Stimulated activated CD8-positive, alpha-beta memory T cell treated with anti-CD3 and anti-CD28 coated beads, Interleukin-4, amount 100 ng/mL, for 1 hour (primary cell): ENCODE measurements at places on chromosomes 16 and 17.

DNA sequence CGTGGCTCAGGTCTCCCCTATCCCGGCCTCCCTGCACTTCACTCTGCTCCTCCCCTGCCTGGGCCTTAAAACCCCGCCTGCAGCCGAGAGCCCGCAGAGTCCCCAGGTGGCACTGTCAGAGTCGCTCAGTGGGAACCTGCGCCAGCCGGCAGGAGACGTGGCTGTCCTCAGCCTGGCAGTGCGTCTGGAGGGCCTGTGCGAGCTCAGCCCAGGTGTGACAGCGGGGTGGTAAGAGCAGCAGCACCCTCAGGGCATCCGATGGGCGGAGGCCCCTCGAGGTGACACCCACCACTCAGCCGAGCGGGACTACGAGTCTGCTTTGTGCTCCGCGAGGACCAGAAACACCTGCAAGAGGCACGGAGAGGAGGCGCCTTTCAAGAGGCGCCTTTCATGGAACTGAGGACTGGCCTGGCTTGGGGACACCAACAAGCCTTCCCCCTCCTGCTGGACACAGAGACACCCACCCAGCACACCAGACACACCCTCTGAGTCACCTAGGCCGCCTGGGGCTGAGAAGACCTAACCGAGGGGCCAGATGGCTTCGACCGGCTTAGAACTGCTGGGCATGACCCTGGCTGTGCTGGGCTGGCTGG, at the start of gene CLDN9:
Gene CLDN9, plus strand, starts transcription at position 96 of the 593 bp plus-strand sequence. Its CDS starts 440 bp downstream, at position 536.
- no peak for DNase-seq

DNA sequence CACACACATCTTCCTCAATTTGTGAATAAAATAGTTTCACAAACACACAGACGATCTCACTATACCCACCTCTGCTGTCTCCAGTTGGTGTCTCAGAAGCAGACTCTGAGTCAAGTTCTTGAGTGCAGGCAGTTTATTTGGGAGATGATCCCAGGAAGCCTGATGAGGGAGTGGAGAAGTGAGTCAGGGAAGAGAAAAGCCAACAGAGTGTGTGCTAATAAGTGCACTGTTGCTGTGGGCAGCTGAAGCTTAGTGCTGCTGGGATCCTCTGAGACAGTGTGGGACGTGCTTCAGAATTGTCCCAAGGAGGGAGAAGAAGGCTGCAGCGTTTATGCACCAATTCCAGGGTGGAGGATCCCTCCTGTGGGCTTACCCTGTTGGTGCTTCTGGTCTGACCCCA, 423.2 kb upstream of the C16orf82 start:
- DNase-seq, result no peak

- DNase-seq, result no peak
Measured at GRCh38 chr17:14482715-14483114, 181.8 kb downstream of the HS3ST3B1 start.

- DNase-seq, result no peak
Measured at GRCh38 chr16:15887283-15887682, 1.1 kb downstream of the CEP20 start.

DNA sequence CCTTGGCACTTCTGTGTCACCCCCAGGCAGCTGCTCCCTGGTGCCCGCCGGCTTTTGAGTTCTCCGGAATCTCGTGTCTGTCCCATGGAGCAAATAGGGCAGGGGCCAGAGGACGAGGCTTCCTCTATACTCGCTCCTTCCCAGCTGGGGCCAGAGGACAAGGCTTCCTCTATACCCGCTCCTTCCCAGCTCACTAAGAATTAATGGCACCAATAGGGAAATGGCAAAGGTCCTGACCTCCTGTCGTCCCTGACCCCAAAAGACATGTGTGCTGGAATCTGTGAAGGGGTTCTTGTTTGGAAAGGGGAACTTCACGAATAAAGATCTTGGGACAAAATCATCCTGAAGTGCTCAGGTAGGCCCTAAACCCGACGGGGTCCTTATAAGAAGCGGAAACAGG, 7.6 kb downstream of the SGSH start:
- DNase-seq, result no peak

DNA sequence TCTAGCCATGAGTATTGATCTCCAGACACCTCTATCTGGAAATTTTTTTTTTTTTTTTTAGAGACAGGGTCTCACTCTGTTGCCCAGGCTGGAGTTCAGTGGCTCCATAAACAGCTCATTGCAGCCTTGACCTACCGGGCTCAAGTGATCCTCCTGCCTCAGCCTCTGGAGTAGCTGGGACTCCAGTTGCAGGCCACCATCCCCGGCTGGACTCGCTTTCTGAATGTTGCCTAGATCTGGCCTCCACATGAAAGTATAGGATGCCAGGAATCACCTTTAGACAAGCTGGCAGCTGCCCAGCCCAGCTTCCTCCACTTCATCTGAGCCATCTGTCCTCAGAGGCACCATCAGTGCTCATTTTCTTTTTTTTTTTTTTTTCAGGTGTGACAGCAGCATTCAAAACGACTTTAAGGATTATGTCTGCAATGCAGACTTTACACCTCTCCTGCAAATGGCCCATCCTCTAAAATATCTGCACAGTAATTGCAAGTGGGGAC, 6.4 kb upstream of the PRR14 start:
- DNase-seq, result no peak

DNA sequence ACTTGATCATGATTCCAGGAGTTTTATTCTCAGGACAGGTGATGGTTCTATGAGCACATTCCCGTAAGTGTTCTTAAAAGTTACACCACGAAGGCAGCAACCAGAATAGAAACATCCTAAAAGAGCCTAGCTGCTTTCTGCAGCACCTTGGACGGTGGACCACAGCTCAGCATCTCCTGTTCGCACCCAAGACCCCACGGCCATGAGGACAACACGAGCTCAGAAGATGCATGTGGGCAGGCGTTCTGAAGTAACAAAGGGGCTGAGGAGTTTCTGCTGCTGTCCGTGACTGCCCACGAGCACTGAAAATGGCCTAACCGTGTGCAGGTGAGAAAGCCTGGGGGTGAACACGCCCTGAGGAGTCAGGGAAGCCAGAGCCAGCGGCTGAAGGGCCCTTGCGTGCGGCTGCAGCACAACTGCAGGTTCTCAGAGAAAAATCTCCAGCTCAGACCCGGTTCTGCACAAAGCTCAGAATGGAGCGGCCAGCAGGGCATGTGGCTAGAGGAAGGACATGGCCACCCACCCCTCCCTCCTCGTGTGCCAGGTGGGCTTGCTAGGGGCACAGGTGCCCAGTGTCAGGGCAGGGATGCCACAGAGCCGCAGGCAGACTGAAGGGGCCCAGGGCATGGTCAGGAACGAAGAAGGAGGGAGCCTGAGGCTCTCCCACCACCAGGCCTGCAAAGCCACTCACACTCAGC, 10.8 kb upstream of the C16orf95 start:
- DNase-seq, result no peak

GRCh38 chr16:56767024-56767423, 37.1 kb downstream of the NUP93 start:
- no peak for DNase-seq

DNA sequence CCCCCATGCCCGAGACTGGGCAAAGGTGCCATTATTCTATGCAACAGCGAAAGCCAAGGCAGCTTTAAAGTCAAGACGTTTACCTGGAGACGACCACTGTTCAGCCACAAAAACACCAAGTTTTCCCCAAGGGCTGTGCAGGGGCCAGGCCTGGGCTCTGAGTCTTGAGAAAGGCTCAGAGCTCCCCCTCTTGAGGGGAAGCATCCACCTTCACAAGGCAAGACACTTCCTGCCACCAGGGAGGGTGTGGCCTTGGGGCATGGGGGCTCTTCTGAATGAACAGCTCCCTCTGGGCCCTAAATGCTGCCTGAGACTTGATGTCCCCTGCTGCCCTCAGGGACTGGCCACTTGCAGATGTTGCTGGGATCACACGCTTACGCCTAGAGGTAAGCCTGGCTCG, 26.5 kb downstream of the PDIA2 start:
- no peak for DNase-seq

DNA sequence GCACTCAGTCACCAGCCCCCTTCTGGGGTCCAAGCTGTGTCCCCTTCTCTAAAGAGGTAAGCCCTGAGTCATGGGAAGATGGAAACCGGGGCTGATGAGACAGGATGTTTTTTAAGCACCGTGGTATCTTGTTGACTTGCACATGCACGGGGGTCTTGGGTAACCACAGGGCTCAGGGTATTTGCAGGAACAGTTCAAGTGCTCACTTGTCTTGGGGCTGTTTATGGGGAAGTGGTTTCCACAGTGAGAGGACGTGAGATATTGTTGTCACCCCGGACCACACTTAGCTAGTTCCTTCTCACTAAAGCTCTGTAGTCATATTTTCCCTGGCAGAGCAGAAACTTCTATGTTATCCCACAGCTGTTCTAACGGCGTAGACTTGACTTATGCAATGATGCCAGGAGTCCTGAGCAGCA, 7.7 kb downstream of the CCL3L1 start:
- DNase-seq, result no peak

DNA sequence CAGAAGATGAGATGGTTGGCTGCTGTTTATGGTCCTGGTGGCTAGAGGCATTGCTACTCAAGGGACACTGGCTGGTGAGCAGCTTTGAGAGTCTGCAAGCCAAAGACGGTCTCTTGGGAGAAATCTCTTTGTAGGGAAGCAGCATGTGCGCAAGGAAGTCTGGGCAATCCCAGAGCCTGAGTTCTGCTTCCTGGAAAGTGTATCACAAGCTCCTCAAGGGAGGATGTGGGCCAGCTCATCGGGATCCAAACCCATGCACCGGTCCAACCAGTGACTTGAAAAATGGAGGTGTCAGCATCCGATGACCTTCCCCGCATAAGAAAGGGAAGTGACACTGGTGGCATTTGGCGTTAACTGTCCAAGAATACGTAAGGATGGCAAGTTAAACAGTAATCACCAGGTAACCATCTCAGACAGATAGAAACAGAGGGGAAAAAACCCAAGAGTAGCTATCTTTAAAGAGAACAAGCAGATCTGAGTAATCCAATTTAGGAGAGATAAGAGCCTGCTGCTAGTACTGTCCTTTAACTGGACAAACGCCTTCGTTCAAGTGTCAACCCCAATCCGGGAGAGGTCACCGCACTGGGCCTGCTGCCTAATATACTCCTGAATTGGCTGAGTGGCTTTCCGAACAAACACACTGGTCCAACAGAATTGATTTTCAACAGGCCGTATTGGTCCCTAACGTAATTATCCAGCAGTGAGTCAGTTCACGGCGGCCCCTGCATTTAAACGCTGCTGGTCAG, 303.0 kb upstream of the ZFHX3 start:
- DNase-seq, result no peak

DNA sequence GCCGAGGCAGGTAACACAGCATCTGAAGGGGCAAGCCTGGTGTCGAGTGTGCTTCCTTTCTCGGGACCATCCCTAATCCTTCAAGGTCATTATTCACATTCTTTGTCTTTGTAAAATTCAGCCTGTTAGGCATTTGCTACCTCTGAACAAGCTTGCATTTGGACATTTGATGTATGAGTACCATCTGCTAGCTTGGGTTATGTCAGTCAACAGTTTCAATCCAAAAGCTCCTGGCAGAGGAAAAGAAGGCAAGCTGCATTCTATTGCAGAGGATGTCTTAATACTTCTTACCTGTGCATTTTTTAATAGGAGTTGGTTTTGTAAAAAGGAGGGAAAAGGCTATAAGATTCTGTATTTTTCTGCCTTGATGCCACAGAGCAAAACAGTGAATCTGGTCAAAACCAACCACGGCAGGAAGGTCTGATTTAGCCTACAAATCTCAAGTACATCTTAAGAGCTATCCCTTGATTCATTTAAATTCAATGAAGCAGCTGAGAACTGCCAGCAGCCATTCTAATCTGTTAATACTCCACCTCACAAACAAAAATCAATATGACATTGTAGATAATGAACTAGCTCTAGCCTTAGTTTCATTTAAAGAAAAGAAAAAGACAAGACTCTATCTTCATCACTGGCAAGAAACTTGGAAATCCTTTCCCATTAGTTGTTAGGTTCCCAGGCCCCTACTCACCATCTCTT, 39.0 kb downstream of the TEX2 start:
- DNase-seq, result no peak

- no peak for DNase-seq
Measured at GRCh38 chr17:68820476-68820824, 134.7 kb downstream of the ABCA8 start.

GRCh38 chr17:29855686-29856085, 74.3 kb downstream of the SSH2 start:
- DNase-seq, result no peak

DNA sequence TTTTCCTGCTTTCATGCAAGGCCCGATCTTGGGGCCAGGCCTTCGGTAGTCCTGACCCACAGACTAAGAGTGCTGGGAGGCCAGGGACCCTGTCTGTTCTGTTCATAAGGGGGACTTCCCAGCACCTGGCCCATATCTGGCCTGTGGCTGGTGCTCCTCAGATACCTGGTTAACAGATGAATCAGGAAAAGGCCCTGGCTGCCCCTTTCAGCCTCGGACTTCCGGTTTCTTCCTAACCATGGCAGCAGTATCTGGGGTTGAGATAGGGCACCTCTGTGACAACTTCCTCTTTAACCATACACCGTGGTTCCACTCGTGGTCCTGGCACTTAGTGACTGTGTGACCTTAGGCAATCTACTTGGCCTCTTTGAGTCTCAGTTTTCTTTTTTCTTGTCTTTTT, 18.4 kb downstream of the PLCG2 start:
- DNase-seq, result no peak
